G401 (cell line): ENCODE measurements at places on chromosomes 11 and 22. TPM values are rescaled to one million over a fixed set of nuclear protein-coding genes. Genes with fewer than 3 reads are reported as not detected.

CYTH4 gene
- not detected in 2 replicates for total RNA-seq

SERPING1 gene
- 22.3 and 22.8 TPM in 2 replicates for total RNA-seq

PLXNB2 gene
- 93.4 and 100 TPM in 2 replicates for total RNA-seq

RIMBP3C gene
- 0.47 and 0.49 TPM in 2 replicates for total RNA-seq
